ENCODE measurements at places on chromosomes 7 and 10. TPM values are rescaled to one million over a fixed set of nuclear protein-coding genes. Genes with fewer than 3 reads are reported as not detected.

The UCMA gene
- total RNA-seq, result not detected

The GCK gene
- not detected for total RNA-seq

The TBXAS1 gene
- not detected for total RNA-seq

The IFIT2 gene
- total RNA-seq, result 13.0 TPM

The CCL24 gene
- total RNA-seq, result not detected

The ARHGEF35 gene
- not detected for total RNA-seq

The UCN3 gene
- total RNA-seq, result not detected

The PTPN20 gene
- total RNA-seq, result not detected

The TDRD1 gene
- total RNA-seq, result not detected

- DNase-seq, result no peak
Measured at GRCh38 chr7:94022550-94022949, 18.4 kb upstream of the BET1 start.

GRCh38 chr10:31749981-31750840, 178.4 kb downstream of the ARHGAP12 start:
- no peak for DNase-seq

DNA sequence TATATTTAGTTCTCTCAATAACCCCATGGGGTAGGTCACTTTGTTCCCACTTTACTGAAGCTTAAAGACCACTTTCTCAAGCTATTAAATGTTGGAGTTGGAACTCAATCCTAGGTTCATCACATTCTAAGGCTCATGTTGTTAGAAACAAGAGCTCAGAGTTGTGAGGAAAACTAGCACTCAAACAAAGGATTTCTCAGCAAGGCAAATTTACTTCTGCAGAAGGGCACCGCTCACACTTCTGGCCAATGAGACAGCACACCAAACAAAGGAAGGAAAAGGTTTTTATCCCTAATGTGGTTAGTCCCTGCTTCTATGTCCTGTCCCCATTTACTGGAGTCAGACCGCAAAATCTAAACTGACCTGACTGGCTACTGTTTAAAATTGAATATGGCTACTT, 214.6 kb upstream of the PHF14 start:
- DNase-seq, result no peak

- peak; percentile 67 for DNase-seq
Measured at GRCh38 chr7:128863433-128863989, 855 bp downstream of the ATP6V1F start.

GRCh38 chr10:75286901-75287300, 51.1 kb upstream of the COMTD1 start:
- no peak for DNase-seq

DNA sequence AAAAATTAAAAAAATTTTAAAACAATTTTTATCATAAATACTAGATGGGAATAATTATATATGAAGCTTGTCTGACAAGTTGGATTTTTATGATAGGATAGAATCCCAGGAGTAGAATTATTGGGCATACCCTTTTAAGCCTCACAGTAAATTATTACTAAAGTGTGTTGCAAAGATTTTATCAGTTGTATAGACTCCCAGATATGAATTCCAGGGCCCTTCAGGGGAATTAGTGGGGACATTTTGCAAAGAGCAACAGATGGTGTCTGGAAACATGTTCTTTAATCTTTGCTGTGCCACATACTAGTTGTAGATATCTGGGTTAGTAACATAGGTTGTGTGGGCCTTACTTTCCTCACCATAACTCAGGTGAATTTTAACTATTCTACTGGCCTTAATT, 28.7 kb downstream of the ZEB1 start:
- no peak for DNase-seq

- no peak for DNase-seq
Measured at GRCh38 chr7:3107228-3107763, 63.6 kb upstream of the CARD11 start.

- DNase-seq, result no peak
Measured at GRCh38 chr7:95028683-95029082, 121.3 kb downstream of the PPP1R9A start.

GRCh38 chr10:110820321-110820814, 51.4 kb upstream of the PDCD4 start:
- peak; percentile 12 for DNase-seq

DNA sequence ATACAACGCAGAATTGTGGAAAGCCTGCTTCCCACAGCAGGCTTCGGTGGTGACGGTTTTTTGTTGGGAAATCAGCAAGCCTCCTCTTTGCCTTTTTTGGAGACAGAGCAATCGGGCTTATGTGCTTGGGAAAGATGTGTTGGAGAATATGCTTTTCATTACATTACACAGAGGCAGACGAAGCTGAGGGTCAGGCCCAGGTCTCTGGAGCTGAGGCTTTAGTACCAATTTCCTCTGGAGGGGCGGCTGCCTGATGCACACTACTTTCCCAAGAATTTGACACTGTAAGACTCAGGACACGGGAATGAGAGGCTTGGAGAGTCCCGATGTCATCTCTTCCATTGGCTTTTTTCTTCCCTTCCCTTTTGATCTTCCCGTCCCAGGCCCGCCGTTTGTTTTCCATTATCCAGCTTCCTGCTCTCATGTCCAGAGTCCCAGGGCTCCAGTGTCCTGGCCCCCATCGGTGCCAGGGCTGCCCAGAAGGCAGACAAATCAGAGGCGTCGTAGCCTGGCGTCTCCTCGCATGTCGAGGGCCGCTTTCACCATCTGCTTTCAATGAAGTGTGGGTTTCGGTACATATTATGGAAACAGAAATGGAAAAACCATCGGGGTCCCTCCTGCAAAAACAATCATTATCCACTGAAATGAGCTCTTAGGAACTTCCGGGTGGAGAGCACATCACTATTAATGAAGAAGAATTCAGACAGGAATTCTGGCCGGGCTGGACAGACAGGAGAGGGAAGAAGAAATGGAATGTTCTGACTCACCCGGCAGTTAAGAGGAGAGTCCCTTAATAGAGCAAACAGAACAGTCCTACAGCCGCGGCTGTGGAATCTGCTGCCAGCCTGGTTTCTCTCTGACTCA, 123.0 kb upstream of the JCAD start:
- DNase-seq, result peak; percentile 91

DNA sequence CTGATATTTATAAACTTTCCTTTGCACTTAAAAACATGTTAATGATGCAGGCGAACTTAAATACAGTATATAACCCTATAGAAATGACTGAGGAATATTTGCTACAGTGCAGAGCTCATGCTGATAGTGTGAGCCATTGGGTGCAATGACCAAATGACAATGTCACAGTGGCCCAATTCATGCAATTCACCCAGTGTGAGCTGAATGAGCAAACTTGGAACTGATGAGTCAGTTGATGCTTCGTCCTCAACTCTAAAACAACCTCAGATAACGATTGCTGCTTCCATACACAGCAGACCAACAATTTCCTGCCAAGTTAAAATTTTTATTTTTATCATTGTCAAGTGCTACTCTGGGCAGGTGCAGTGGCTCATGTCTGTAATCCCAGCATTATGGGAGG, 12.1 kb upstream of the ZC3HAV1L start:
- DNase-seq, result no peak

DNA sequence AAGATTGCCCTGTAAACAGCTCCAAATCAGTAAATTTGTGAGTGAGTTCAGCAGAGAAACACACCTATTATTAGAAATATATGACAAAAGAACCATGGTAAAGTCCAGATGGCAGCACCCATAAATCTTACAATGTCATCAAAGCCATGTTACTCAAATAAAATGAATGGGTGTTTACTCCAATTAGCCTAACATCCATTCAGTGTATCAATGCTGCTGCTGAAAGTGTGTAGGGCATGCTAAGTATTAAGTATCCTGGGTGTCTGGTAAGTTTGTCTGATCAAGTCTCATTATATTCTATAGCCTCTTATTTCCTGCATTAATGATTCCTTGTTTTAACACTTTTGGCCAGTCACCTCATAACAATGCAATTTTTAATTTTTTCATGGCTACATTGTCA, 185.5 kb upstream of the STEAP4 start:
- DNase-seq, result no peak

DNA sequence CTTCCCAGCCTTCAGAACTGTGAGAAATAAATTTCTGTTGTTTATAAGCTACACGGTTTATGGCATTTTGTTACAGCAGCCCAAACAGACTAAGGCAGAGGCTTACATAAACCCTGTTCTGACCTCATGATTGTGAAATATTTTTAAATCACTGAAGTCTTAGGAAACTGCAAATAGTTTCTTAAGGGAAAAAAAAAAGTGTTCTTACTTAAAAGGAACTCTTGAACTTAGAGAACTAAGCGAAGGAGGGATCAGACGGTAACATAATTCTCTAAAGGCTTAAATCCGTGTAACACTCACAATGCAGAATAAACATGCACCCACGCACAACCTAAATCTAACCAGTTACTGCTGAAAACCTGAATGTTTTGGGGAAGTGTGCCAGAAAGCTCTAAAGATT, 749.1 kb upstream of the LRRTM3 start:
- DNase-seq, result no peak

GRCh38 chr10:22705527-22705926, 8.9 kb downstream of the PIP4K2A start:
- DNase-seq, result no peak

DNA sequence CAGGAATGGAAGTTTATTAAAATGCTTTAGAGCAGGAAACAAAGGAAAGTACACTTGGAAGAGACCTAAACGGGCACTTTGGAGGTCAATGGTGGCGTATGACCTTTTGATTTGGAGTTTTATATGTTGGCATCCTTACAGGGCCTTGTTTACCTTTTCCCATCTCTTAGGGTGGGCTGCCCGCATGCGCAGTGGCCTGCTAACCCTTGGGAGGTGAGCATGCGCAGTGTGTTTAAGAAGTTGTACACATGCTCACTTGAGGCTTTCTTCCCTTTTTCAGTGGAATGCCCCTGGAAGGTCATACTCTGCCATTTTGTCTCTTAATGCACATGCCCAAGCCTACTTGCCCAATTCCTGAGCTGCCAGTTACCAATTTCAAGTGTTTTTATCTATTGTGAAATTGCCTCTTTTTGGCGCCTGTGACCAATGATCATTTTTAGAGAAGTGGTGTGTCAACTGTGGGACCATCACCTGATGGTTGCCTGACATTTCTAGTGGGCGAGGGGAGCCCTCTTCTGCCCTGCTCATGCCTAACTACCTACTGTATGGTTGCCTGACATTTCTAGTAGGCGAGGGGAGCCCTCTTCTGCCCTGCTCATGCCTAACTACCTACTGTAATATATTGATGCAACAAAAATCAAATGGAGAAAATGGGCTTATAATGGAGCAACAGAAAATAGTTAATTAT, 138.0 kb downstream of the PPP1R9A start:
- peak; percentile 15 for DNase-seq

DNA sequence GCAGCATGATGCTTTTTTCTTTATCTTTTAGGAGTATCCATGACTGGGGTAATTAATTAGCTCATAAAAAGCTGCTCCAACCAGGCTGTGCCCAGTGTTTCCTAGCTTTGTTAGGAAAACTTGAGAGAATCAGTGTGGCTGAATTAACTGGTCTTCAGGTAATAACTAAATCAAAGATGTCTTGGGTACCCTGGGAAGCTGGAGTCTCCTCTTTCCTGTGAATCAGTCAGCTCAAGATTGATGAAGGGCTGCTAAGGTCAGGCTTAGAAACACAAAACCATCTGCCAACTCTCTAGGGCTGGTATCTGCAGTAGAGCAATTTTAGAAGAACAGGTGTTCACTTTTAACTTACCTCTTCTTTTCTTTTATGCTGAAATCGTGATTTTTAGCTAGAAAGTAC, 21.4 kb upstream of the ATOH7 start:
- DNase-seq, result no peak

- DNase-seq, result peak; percentile 8
Measured at GRCh38 chr10:97270523-97271154, 21.8 kb downstream of the ARHGAP19 start.

DNA sequence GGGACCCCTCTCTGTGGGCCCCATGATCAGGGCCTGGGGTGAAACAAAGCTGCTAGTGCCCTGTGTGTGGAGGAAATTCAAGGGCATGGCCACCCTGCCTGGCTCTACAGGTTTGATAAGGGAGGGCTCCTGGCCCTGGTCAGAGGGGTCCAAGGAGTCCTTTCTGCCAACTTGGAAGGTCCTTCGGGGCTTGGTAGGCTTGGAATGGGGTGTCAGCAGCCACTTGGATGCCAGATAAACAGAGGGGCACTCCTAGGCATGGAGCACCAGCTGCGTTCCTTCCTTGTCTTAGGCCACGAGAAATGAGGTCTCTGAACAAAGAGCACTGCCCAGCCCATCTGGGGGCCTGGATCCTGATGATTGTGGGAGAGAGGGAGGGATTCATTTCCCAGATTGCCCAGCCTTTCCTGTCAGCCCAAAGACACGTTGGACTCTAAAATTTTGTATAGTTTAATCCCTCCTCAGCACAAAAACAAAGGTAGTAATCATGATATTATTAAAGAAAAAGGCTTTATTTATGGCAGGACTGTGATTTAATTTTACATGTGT, 5.1 kb downstream of the MTURN start:
- DNase-seq, result no peak

DNA sequence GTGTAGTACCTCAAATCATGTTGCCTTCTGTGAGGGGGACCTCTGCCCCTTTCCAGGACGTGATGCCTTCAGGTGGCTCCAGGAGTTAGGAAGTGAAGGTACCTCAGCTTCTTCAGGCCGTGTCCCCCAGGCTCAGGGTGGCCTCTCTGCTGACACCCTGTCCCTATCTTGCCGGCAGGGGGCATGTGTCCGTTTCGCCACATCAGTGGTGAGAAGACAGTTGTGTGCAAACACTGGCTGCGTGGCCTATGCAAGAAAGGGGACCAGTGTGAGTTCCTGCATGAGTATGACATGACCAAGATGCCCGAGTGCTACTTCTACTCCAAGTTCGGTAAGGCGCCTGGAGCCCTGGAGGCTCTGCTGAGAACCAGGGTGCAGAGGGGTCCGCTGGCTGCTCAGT, 9.2 kb downstream of the CPSF4 start:
- no peak for DNase-seq

DNA sequence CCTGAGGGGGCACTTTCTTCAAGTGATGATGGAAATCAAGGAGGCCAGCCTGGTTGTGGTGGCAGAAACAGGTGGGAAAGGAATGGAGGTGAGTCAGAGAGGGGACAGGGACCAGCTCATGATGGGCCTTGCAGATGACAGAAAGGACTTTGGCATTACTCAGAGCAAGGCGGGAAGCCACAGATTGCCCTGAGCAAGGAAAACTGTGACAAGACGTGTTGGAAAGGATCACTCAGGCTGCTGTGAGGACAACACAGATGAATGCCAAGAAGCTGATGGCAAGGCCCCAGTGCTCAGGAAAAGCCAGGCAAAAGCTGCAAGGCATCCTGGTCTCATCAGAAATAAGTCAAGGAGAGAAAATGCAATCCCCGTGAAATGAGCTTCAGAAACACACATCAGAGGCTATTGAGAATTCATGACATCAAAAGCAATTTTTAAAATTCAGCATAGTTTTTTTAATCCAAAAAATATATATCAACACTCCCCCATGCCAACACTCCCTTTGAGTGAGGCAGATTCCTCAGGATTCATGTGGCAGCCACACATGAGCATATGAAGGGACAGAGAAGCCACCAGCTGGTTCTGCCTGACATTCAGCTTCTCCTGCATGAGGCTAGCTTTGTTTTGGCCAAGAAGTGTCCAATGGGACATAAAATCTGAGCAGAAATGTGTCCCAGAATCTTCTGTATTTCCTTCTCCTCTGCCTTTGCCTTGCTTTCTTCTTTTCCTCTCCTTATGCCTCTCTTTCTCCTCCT, 244.5 kb upstream of the MYO3A start:
- no peak for DNase-seq
